ENCODE measurements at places on chromosomes 5 and 9.

GRCh38 chr5:123262216-123262823 lies 160.9 kb downstream of the CEP120 start:
- DNase-seq, result no peak

DNA sequence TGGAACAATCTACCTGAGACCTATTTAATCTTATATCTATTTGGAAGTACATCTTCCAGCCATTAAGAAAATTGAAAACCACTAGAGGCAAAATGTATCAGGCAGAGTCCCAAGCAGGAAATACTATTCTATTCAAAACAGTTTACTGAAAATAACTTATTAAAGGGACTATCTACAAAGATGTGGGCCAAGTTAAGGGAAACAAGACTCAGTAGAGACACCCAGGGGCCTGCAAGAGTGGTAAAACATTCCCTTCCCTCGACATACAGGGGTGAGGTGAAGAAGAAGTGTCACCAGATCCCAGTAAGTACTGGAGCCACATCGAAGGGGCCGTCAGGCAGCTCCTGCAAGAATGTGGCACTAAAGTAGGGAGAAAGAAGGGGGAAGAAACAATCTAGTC lies 12.1 kb upstream of the NRG2 start:
- DNase-seq, result no peak

DNA sequence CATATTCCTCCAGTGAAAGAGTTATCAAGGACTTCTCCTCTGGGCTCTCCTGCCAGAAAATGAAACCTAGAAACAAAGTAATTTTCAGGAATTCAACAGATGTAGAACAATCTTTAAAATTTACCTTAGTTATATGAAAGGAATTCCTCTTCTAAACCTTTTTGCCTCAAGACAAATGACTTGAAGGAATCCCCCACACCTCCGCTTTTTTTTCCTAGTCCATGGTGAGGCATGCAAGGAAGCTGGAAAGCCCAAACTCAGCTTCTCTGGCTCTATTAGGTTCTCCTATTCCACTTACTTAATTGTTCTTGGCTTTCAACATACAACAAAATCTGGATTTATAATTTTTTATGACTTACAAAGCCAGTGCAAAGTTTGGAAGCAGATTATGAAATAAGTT lies 27.2 kb downstream of the C6 start:
- DNase-seq, result no peak

- DNase-seq, result no peak
Measured at GRCh38 chr9:94084314-94084713, at the start of gene PTPDC1. PTPDC1 (plus strand) TSS chr9:94084464; CDS start chr9:94084531, 67 bp downstream.

DNA sequence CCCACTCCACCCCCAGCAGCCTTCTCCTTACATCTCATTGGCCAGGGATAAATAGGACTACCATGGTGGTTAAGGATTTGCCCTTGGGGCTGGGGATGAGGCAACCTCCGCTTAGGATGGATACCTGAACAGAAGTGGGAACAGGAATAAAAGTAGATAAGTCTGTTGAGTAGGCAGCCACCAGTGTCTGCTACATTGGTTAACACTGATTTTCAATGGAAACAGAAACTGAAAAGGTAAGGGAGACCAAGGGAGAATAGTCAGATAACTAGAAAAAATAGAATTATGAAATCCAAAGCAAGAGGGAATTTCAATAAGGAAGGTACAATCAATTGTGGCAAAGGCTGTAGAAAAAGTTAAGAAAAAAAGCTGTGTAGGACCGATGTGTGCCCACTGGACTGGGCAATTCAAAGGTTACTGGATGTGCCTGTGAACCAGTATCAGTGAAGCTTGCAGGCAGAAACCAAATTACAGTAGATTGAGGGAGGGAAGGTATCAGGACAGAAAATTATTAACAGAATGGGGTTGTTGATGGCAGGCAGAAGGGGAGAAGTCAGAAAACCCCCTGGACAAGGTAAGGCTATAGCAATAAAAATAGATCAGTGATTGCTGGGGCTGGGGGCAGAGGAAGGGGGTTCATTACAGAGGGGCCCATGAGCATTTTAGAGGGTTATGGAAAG lies 48.7 kb downstream of the DNAJC21 start:
- DNase-seq, result no peak

DNA sequence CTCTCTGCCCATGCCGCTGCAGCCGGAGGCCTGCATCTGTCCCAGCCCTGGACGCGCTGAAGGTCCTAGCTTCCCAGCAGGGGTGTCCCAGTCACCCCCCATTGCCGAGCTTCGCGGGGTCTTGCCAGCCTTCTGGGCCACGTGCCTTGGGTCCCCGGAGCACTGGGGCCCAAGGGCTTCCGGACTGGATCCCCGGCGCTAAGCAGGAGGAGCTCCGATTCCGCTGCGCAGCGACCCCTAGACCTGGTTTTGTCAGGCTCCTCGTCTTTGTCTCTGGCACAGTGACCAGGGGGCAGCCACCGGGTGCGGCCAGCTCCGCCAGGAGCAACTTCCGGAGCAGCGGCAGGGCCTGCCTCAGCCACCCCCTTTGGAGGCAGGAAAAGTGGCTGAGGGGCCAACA lies 3.3 kb upstream of the IRX1 start:
- no peak for DNase-seq

DNA sequence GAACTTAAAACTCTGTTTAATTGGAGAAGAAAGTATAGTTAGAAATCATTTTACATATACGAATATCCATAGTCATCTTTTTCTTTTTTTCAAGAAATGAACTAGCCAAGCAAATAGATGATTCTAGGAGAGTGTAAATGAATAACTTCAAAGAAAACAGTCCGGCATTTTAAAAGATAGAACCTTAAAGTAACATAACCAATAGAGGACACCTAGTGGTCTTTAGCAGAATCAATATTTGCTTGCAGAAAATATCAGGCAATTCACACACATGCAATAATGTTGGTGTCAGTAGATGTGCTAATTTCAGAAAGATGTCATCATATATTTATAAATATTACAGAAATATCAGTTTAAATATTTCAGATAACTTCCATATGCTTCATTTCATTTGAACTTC lies 57.1 kb downstream of the HCN1 start:
- peak; percentile 27 for DNase-seq

DNA sequence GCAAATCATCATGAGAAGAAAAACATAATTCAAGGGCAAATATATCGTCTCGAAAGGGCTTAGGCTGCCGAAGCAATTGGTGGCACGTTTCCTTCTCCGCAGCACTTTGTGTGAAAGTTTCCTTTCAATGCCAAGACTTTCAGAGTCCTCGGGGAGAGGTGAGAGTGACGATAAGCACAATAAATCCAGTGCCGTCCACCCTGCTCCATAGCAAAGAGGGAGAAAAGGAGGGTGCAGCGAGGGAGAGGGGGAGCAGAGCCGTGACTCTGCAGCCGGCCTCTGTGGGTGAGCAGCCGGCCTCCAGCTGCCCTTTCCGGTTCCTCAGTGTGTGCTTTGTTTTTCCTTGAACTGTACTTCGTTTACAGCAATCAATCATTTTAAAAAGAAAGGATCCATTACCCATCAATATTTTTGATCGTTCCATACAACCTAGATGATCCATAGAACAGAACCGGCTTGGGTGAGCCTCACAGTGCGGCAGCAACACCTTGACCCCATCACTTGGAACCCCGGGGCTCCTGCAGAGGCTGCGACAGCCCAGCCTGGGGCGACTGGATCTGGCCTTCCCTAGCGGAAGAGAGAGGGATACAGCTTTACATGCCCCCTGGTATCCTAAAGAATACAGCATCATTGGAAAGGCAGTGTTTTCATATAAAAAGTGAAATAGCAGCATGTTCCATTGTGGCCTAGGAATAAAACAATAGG lies 247.0 kb upstream of the IRX4 start:
- DNase-seq, result no peak

- DNase-seq, result no peak
Measured at GRCh38 chr5:157747766-157748700, 4.5 kb downstream of the LSM11 start.

GRCh38 chr9:95770653-95771131 lies 104.8 kb upstream of the ERCC6L2 start:
- no peak for DNase-seq

DNA sequence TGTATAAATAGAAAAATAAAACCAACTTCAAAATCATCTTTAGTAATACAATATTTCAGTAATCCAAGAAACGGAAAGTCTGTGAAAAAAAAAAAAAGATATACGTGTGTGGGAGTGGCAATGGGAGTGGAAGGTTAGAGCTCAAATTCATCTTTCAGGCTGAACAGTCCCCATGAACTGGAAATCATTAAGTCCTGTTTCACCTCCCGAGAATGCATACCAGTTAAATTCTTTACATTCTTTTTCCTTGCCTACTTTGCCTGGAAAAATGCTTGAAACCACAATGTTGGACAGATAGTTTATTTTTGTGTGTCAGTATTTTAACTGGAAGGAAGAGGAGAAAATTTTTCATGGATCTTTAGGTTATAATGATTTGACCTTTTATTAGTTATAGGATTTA lies 166.8 kb downstream of the MUSK start:
- DNase-seq, result peak; percentile 79

GRCh38 chr5:33793836-33794549 lies 97.8 kb downstream of the ADAMTS12 start:
- no peak for DNase-seq

DNA sequence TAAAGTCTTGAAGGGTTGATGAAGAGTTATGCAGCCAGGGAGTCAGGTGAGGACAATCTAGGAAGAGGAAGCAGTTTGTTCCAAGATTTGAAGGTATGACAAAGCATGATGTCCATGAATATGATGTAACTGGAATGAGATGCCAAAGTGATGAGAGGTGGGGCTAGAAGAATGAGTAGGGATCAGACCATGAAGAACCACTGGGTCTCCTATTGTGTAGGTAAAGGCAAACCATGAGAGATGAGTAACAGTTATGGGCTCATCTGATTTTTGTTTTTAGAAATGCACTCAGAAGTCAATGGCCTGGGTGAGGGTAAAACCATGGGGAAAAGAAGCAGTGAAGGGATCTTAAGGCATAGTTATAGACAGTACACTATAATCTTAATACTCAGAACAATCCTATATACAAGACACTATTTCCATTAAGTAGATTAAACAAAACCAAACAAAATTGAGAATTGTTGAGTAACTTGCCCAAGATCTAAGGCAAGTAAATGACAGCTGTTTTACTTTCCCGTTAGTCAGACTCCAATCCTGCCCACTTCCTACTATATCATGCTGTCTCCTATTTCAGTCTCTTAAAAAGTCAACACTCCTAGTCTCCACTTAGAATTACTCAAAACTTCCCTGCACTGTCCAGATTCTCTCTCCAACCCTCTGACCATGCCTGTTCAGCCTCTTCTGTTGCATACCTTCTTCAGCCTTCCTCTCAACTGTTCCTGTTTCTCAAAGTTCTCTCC lies 393.8 kb upstream of the MEF2C start:
- no peak for DNase-seq

DNA sequence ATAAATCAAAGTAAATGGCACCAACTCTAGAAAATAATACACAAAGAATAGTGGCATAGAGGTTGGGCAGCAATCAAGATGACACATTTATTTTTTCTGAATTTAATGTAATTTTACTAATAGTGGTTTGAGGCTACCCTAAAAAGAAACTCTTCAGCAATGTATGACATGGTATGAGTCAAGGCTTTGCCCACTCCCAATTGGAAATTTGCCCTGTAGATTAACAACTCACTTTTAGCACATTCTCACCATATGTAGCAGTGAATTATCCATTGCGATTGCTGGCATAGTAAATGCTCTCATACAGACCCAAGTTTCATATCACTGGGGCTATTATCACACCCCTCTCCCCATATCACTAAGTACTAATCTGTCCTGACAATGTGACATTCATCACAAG lies 832.1 kb upstream of the ZNF608 start:
- no peak for DNase-seq
